Activated T-helper 17 cell treated with anti-CD3 and anti-CD28 coated beads, Interleukin-2, amount 50 U/mL, for 72 hours (primary cell): ENCODE measurements at places on chromosomes 4 and X.

DNA sequence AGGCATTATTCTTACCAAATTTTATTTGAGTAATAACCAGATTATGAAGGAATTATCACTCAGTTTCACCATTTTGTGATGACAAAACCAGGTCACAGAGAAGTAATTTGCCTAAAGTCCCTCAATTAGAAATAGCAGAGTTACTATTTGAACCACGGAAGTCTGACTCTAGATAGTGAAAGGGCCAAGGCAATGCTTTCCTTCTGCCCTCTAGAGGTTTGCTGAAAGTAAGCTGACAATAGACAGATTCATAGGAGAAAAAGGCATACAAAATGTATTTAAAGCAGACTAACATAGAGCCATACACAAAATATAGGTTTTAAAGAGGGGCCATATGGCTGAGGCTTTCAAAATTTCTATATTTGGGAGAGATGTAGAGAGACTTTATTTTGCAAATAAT is 43.1 kb downstream of the CXXC4 start:
- ATAC-seq = no peak

- no peak for ATAC-seq
These were observed 204.9 kb downstream of the MID1 start for GRCh38 chrX:10415306-10416001.

GRCh38 chrX:20753076-20753475 is 486.4 kb upstream of the RPS6KA3 start:
- ATAC-seq = no peak

DNA sequence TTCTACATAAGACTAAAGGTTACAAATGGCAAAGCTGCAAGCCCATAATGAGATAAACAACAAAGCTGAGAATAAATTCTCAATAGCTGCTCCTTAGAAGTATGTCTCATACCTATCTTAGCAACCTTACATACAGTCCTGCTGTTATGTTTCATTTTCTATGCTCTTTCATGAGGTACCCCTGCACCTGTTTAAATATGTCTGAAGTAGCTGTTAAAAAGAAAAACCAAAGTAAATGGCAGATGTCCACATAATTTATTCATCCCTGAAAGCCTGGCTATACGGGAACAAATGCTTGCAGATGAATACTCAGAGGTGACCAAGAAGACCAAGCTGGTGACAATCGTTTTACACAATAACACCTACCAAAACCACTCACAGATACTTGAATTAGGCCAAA is 22.5 kb downstream of the PPA2 start:
- no peak for ATAC-seq

DNA sequence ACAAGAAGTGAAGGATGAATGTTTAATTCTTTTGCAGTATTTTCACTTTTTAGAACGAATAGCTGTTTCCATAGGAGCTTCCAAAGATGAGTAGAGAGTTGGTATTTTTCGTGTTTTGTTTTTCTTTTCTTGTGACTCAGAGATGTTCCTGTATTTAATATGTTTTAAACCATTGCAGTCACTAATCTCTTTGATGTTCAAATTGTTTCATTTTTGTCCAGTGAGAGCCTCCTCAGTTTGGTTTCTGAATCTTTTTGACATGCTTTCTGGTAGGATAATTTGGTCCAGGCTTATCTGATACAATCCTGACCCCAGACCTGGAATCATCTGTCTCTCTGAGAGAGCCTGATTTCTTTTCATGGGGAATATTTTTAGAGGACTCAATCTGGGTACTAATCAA is 41.6 kb downstream of the BEX3 start:
- no peak for ATAC-seq

DNA sequence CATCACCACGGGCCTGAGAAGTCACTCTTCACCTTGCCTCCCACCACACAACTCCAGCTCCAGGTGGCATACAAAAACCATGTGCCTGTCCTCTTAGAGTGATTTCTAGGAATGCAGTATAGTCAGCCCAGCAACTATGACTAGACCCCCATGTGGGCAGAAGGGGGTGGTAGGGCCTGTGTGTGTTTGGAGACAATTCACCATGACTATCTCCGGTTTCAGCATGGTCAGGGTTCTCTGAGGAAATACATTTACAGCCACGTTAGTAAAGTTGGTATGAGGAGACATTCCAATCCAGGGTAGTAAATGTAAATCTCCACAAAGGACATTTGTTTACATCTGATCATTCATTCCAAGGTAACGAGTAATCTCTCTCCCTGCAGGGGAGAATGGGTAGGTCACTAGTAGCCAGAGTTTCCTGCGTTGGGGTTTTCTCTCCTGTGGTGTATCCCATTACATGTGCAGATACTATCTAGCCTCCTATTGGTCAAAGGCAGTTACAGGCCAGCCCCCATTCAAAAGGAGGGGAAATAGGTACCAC is 4.2 kb upstream of the MTMR1 start:
- no peak for ATAC-seq

DNA sequence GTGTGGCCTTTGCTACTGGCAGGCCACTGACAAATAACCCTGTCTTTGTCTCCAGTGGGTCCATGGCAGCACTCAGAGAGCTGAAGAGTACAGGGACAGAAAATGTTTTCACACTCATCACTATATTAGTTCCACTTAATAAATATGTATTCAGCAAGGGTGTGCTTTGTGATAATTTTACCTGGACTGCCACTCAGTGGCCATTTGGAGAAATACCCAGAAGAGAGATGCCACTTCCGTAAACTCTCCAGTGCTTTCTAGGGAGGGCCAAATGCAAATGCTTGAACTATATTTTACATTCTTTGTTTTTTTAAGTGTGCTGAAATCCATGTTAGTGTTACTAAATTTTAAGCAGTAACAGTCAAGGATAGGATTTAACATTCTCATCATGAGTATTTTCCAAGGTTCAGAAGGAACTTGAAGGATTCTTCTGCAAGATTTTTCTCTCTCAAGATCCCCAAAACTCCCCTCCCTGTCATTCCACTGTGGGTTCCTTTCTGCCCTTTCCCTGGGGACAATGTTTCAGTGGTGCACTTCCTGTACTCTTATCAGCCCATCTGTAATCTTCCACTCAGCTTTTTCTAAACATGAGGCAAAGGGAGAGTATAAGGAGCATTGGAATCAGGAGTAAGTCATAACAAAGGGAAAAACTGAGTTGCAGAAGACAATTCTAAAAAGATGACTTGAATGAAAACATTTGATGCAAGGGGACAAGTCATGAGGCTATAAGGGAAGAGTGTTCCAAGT is 46.0 kb downstream of the TFDP3 start:
- ATAC-seq = no peak

- ATAC-seq = no peak
These were observed 10.6 kb downstream of the UVSSA start for GRCh38 chr4:1357356-1358248.
